RWPE2 (cell line): ENCODE measurements at places on chromosomes 5 and 9.

GRCh38 chr5:107388141-107388861, 282.4 kb downstream of the EFNA5 start:
- DNase-seq: no peak

DNA sequence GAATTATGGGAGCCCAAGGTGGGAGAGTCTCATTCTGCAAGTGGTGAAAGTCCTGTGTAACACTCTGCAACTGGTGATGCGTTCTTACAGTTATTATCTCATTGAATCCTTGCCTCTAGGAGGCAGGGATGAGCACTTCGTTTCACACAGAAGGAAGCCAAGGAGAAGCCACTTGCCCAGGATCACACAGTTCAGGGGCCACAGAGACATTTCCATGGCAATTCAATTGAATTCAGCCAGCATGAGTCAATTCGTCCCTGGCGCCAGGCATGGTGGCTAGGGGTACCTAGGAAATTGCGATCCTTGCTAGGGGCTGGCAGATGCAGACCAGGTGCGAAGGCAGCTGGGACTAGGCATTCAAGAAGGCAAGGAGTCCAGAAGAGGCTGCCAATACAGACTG, 26.2 kb downstream of the LHX2 start:
- no peak for DNase-seq

DNA sequence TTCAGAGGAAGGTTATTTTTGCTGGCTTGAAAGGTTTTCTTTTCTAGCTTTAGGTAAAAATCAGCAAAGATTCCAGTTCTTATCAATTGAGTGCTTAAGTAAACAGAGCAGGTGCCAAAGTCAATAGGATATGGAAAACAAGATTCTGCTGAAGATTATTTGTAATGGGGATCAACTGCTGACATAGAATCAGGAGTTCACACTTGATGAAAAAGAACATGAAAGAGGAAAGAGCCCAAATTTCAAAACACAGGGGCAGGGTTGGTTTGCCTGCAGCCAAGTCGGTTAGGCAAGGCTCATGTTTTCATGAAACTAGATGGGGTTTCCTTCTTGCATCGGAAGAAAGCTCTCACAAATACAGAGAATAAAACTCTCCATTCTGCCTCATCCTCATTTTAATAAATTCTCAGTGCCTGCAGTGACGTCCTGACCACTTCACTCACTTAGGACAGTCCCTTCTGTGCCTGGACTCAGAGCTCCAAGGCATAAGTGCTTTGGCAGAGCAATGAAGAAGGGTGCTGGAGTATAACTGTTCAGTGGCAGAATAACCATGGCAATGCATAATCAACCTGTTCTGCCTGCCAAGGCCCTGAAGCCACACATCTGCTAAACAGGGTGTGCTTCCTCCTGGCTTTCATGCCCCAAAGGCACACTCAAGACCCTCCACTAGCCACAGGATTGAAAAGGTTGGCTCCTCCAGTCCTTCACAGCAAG, 179.6 kb downstream of the GNAQ start:
- no peak for DNase-seq

DNA sequence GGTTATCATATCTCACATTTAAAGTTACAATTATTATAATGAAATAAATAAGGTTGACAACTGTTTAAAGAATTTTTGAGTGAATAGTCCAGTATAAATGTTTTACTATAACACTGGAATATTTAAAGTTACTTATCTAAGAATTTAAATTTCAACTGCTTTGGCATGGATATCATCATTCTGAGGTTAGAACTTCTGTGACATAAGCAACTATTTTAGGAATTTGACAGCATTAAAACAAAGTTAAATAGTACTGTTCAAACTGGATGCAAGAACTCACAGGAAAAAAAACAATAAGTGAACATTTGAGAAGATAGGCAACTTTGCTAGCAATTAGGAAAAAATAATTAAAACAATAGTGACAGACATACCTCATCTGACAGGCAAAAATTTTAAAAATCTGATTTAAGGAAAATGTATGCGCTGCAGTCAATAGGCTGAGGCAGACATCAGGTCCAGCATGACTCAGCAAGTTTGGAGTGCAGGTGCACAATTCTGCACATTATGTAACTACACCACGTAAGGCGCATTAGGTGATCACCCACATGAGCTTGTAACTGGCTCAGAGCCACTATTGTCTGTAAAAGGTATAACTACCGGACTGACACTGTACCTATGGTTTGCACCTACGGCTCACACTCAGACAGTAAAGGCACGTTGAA, 180.6 kb downstream of the PDE4D start:
- no peak for DNase-seq

DNA sequence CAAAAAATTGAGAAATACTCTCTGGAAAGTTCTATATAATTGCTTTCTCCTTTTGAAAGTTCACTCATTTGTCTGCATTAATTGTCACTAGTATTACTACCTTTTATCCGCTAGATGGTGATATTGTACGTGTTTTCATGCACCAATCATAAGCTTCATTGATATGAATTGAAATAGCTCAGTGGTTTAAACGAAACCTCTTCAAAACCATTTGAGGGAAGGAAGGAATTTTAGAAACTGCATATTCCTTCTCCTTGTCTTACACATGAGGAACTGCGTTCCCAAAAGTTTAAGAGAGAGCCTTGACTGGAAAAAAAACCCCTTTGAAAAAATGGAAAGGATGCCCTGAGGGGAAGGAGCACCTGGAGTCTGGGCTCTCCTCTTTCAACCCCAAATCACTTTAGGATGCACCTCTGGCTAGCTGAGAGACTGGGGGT, 98.6 kb downstream of the YTHDC2 start:
- DNase-seq: no peak

- no peak for DNase-seq
Observed at GRCh38 chr9:135908754-135909204, 1.4 kb upstream of the CAMSAP1 start.

DNA sequence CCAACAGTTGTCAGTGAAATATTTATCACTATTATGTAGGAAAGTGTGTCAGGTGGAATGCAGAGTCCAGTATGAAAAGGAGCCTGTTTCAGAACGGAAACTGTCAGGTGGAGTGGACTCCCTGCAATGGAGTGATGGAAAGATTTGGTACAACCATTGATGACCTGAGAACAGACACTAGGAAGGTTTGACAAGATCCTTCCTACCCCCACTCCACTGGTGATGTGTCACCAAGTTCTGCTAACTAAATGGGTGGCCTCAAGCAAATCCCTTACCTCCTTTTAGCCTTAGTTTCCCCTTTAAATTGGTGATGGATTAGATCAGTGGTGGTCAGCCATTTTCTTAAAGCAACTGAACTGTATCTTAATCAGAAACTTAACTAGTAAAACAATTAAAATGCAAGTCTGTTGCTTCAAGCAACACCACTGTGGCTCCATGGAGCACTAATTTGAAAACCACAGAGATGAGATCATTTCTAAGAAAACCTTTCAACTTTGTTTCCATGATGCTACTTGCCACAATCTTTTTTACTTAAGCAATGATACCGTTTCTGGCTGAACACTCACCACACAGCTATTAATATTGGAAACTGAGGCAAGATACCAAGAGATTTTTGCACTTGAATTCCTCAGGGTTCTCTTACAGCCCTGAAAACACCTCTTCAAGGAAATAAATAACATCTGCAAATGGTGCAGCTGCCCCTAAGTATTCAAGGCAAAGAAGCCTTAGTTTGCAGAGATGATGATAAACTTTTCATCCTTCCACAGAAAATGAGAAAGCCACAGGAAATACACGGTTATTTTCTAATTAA, 140.6 kb downstream of the ERCC6L2 start:
- DNase-seq: no peak

- no peak for DNase-seq
Observed at GRCh38 chr9:124771867-124772679, 962 bp upstream of the NR6A1 start.

- no peak for DNase-seq
Observed at GRCh38 chr9:130171226-130172148, 717 bp upstream of the NCS1 start.

DNA sequence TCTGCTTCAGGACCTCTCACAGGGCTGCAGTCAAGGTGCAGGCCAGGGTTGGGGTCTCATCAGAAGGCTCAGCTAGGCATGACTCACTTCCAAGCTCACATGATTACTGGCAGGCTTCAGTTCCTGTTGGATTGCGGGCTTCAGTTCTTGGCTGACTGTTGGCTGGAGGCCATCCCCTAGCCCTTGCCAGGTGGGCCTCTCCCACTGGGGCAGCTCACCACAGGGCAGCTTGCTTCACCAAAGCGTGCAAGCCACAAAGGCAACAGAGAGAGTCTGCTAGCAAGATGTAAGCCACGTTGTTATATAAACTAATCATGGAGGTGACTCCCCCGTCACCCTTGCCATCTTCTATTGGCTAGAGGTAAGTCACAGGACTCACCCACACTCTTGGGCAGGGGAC, 14.4 kb downstream of the CPLX2 start:
- DNase-seq: no peak

DNA sequence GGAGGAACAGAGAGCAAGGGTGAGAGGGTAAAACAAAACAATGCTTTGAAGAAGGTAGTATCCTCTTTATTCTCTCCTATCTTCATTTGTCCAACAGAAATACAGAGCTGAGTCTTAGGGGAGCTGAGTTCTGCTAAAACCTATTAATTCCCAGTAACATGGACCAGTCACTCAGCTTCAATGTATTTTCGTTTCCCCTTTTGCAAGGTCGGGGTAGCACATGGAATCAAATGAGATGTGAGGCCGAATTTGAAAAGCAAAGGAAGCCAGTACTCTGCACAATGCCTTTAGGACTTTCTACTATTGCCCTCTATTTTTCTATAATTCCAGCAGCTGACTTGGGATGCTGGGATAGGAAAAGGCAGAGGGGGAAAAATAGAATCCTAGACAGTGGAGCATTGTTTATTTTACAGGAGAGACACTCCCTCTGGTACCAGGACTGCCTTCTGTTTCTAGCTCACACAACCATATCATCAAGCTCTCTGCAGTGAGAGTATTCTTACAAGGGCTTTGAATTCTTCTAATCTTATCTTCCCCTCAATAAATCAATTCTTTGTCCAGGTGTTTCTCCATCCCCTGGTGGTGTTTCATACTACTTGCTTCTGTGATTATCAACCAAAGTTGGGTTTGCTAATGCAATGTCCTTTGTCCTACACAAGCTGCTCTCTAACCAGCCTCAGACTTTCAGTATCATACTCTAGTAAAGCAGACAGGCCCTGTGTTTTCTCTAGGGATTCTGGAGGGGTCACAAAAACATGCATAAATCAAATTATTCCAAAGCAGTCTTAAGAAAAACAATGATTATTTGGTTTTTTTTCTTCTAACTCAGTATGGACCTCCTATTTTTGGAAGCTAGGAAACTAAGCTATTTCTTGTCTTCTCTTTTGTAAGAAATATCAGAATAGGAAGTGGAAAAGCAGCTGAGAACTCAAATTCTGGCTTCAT, 341.5 kb downstream of the OSTF1 start:
- DNase-seq: no peak

GRCh38 chr5:13501176-13501575, 443.3 kb downstream of the DNAH5 start:
- DNase-seq: no peak

- no peak for DNase-seq
Observed at GRCh38 chr5:122997294-122997693, 39.2 kb downstream of the PPIC start.

GRCh38 chr9:106074006-106074405, 379.7 kb downstream of the TMEM38B start:
- DNase-seq: no peak

DNA sequence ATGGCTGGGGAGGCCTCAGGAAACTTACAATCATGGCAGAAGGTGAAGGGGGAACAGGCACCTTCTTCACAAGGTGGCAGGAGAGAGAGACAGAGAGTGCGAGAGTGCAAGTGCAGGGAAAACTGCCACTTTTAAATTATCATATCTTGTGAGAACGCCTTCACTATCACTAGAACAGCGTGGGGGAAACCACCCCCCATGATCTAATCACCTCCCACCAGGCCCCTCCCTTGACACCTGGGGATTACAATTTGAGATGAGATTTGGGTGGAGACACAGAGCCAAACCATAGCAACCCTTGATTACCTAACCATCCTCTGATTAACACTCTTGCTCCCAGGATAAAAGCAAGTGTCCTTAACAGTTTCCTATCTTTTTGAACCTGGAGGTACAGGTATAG, 21.1 kb downstream of the ADAMTS19 start:
- no peak for DNase-seq

DNA sequence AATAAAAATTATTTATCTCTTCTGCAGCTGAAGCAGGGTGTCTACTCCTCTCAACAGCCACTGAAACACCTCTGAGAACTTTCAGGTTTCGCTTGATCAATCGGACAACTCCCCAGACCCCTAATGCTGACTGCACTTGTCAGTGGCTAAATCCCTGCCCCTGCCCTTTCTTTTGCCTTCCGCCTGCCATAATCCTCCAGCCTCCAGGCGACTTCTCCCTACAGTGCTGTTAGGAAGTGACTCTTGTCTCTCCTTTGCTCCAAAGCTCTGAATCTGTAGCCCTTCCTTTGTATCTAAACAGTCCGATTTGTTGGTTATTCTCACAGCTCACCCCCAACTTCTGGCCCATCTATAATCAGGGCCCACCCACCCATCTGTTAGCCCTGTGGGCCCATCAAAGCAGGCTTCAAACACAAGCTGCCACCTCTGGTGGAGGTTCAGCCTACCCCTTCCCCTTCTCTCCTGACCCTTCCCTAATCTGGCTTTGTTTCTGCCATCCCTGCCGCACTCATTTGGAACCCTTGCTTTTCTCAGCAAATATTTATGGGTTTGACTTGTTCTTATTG, 53.7 kb upstream of the IFNK start:
- no peak for DNase-seq

- DNase-seq: no peak
Observed at GRCh38 chr5:89724379-89725095, 685.0 kb downstream of the CETN3 start.

DNA sequence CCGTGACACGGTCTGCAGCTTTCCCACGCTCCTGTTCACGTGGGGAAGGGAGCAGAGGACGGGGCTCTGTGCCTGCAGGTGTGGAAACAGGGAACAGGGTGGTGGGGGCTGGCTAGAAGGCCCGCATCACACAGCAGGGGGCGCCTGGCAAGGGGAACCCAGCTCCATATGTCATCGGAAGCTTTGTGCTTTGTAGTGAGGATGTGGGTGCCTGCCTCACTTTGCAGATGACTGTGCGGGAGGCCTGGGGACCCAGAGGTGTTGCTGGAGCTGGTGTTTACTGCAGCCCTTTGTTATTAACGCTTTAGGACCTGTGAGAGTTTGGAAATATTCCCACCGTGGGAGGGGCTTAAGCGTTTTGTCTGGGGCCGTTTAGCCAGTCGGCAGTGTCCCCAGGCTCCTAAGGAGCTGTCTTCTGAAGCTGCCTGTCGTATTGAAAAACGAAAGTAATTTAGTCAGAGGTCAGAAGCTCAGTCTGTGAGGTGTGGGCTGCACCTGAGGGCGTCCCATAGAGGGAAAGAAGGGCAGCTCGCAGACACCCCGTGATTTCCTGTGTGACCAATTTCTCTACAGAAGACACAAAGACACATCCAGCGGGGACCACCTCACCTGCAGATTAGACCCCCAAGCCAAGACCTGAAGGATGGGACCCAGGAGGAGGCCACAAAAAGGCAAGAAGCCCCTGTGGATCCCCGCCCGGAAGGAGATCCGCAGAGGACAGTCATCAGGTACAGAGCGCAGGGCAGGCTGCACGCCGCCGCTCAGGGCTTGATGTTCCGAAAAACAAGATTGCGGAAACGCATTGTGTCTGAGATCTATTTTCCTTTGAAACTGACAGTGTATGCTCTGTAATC, 9.1 kb downstream of the MAN1B1 start:
- no peak for DNase-seq

- DNase-seq: no peak
Observed at GRCh38 chr9:38018958-38019602, 49.9 kb downstream of the SHB start.

- DNase-seq: no peak
Observed at GRCh38 chr9:117682955-117683710, 21.1 kb upstream of the TLR4 start.

GRCh38 chr5:143605403-143606005, 202.0 kb upstream of the NR3C1 start:
- no peak for DNase-seq
